CD4-positive, alpha-beta T cell treated with Interferon alpha-2 for 1 hour (primary cell): ENCODE measurements at places on chromosomes 1 and 21.

- DNase-seq, result no peak
Observed at GRCh38 chr21:35457097-35457804, 408.1 kb upstream of the RUNX1 start.

DNA sequence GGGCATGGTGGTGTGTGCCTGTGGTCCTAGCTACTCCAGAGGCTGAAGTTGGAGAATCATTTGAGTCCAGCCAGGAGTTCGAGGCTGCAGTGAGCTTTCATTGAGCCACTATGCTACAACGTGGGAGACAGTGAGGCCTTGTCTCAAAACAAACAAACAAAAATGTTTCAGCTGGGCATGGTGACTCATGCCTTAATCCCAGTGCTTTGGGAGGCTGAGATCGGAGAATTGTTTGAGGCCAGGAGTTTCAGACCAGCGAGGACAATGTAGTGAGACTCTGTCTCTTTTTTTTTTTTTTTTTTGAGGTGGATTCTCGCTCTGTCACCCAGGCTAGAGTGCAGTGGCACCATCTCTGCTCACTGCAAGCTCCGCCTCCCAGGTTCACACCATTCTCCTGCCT is 5.0 kb upstream of the RPL5 start:
- no peak for DNase-seq

GRCh38 chr1:174858301-174858700 is 141.4 kb upstream of the CACYBP start:
- DNase-seq, result no peak

DNA sequence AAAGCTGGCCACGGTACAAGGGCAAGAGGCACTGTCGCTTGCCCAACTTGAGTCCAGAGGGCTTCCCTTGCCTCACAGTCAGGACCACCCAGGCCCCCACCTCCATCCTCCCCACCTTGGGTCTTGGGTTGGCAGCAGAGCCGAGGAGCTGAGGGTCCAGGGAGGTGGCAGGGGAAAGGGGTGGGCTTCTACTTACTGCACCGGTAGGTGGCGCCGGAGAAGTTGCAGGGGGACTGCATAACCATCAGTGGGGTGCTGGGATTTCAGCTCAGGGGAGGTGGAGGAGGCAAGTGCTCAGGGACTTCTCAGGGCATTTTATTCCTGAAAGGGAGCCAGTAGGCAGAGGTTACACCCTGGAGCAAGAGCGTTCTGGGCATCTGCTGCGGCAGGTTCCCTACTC is 44.0 kb downstream of the TRIM62 start:
- DNase-seq, result peak; percentile 11

- no peak for DNase-seq
Observed at GRCh38 chr1:42290130-42290529, 44.9 kb downstream of the FOXJ3 start.

- DNase-seq, result no peak
Observed at GRCh38 chr1:246508897-246509688, 2.0 kb upstream of the SMYD3 start.
